BJ (cell line): ENCODE measurements at places on chromosomes 13 and 19.

GRCh38 chr19:45423589-45424190, at the start of gene ERCC1:
Gene ERCC1, minus strand, starts transcription at chr19:45423917. Its CDS starts 543 bp downstream, at chr19:45423374.
- no peak for DNase-seq

- DNase-seq = no peak
Measured at GRCh38 chr13:29753618-29754472, 96.6 kb downstream of the UBL3 start.

- DNase-seq = no peak
Measured at GRCh38 chr19:16325641-16326400, 1.2 kb downstream of the KLF2 start.

DNA sequence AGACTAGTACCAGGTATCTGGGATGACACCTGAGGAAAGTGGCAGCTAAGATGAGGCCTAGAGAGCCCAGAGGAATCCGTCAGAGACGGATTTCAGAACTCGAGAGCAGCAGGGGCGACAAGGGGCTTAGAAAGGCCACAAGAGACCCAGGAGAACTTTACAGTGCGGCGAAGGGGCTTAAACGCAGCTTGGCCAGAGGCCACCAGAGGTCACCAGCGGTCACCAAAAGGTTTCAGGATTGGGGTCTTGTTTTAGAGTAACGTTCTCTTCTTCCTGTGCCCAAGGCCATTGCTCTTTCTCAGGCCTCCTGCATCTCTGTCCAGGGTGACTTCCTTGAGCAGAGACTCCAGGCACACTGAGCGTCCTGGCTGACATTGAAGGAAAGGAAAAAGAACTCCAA, 2.2 kb downstream of the ZSCAN22 start:
- DNase-seq = no peak

DNA sequence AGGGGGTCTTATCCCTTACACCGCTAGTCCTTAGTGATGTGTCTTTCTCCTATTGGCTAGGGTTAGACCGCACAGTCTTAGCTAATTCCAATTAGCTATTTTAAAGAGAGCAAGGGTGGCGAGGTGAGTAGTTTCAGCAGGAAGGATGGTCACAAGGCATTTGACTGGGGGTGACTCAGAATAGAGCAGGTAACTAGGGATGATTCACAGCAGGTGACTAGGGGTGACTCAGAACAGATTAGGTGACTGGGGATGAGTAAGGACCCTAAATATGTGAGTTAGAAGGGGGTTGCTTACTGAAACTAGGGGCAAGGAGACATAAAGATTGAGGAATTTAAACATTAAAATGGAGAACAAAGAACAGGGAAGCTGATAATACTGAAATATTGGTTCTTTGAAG, 64.3 kb downstream of the ZNF66 start:
- no peak for DNase-seq

- DNase-seq = no peak
Measured at GRCh38 chr13:39433651-39434050, 169.3 kb downstream of the LHFPL6 start.

- no peak for DNase-seq
Measured at GRCh38 chr13:85537601-85538000, 261.6 kb downstream of the SLITRK6 start.

- no peak for DNase-seq
Measured at GRCh38 chr19:17753976-17754375, 2.7 kb downstream of the FCHO1 start.

- DNase-seq = no peak
Measured at GRCh38 chr19:18419195-18419698, at the start of gene SSBP4. Gene SSBP4, plus strand, starts transcription at chr19:18419398. Its CDS starts 251 bp downstream, at chr19:18419649.

DNA sequence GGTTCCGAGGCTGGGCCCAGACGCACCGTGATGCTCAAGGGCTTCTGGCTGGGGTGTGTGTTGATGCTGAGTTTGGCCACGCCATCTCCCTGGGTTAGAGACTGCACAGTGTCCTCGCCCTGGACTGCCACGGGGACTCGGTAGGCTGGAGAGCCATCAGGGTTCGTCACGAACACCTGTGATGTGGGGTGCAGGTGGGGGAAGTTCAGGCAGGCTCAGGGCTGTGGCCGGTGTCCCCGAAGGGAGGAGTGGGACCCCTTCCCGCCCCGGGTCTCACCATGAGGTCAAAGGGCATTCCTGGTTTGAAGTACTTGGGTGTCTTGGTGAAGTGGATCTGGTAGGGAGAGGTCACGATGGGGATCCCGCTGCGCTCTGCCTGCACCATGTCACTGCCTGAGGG, 8.2 kb downstream of the C3 start:
- DNase-seq = no peak

DNA sequence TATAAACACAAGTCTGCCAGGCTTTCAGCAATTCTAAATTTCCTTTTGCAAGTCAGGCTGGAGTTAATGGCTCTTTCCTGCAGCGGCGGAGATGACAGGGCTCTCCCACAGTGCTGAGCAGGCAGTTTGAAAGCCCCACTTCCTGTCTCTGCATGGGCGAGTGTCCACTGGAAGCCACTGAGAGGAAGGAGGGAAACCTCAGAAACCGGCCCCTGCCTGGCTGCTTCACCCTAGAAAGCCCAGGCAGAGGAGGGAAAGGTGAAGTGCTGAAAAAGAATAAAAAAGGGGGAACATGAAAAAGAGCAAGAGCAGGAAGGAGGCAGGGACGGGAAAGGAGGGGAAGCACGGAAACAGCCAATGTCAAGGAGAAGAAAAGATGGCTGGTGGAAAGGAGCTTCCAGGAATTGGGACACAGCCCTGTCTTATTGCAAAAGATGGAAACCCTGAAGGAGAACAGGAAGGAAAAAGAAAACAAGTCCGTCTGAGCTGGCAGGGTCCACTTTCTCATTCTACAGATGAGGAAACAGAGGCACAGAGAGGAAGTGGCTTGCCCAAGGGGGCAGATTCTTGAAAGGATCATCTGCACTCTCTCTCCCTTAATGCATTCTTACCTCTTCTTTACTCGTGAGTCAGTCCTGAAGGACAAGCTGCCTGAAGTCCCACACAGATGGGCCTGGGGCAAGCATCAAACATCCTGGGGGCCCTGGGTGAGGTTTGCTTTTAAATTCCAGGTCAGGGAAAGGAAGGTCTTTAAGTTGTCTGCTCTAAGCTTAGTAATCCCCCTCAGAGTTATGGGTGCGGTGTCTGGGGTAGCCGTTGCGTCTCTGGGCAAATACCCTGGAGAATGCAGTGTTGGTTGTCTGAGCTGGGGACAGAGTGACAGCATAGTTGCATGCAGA, 38.8 kb upstream of the ALOX5AP start:
- no peak for DNase-seq

DNA sequence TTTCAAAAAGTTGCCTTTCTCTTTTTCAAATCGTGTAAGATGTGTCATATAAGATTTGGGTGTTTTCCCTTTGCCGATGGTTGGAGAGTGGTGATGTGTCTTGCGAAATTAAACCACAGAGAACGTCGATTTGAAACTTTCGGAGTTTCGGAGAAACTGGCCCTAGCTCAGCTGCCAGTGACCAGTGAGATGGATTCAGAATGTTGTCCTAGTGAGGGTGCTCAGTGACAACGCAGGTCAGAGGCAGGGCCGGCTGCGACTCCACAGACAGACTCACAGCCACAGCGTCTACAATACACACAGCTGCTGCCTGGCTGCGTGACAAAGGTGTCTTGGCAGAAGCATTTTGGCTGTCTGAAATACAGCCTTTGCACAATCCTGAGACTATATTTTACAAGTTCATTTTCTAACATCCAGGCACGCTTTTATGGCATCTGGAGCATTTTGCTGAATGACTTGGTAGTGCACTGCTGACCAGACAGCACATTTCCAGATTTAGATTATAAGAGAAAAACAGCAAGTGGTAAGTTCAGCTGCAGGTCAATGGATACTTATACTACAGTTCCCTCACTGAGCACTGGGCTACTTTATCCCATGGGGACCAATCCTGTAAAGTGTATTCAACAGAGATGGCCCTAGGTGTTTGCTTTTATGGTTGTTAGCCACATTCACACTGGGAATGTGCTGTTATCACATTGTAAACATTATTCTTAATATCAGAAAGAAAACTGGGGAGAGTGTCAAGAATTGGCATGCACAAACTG, 207.5 kb downstream of the KCNRG start:
- DNase-seq = peak; percentile 91

GRCh38 chr13:27569405-27569804, 50.9 kb downstream of the LNX2 start:
- DNase-seq = no peak

DNA sequence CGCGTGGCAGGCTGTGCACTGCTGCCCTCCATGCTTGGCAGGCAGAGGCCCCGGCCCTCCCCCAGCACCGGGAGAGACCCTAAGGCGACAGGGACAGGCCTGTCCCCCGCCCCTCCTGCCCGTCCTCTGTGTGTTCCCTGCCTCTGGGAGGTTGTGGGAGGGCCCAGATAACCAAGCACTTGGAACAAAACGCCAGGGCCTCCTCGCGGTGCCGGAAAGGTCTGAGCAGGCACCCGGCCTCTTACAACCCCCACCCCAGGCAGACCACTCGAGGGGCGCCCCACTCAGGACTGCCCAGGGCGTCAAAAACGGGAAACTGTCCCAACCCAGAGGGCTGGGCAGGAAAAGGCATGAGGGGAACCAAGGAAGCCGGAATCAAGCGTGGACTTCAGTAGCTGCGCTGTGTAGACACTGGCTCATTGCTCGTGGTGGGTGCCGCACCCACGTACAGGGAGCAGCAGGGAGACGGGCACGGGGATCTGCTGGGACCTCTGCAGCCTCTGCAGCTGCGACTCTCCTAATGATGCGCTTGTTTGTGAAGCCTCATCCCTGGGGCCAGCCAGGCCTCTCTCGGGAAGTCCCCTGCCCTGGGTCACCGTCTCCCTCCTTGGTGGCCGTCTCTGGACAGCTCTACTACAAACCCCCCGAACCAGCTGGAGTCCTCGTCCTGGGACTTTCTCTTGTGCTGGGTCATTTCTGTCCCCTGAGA, 20.0 kb downstream of the GNA11 start:
- DNase-seq = no peak

GRCh38 chr13:28313579-28313978, 175.2 kb downstream of the PAN3 start:
- DNase-seq = no peak

DNA sequence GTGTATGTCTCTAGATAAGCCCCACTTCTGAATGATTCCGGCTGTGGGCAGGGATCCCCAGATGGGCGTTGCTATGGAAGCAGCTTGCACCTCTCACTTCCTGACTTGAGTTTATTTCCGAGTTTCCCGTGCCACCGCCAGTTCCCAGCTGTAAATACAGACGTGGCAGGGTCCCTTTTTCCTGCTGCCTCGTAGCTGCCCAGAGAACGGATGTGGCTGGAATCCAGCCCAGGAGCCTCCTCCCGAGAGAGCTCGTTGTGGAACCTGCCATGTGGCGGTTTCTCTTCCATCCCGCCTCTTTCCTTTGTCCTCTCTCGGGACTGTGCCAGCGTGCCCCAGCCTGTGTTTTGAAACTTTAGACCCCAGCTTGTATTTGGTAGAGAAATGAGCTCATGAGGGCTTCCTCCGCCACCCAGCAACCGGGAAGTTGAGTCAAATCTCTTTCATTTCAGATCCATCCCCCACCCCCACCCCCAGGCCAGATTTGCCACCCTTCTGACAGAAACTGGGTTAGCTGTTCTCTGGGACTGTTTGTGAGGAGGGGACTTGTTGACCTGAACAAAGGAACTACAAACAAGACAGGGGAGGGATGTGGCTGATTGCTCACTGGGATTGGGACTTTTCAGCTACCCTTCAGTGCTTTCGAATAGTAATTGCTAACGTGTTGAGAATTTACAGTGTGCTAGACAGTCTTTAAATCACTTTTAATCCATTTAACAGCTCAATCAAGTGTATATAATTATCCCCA, 96.6 kb downstream of the SIPA1L3 start:
- DNase-seq = no peak

GRCh38 chr19:19109601-19110000, 28.7 kb downstream of the TMEM161A start:
- no peak for DNase-seq

- DNase-seq = no peak
Measured at GRCh38 chr19:43504426-43505185, at the start of gene PHLDB3. Gene PHLDB3, minus strand, starts transcription at chr19:43504746. Its CDS starts 628 bp downstream, at chr19:43504118.

- no peak for DNase-seq
Measured at GRCh38 chr13:51501592-51502152, 48.8 kb upstream of the INTS6 start.

- no peak for DNase-seq
Measured at GRCh38 chr19:29590278-29590677, 15.8 kb upstream of the POP4 start.

DNA sequence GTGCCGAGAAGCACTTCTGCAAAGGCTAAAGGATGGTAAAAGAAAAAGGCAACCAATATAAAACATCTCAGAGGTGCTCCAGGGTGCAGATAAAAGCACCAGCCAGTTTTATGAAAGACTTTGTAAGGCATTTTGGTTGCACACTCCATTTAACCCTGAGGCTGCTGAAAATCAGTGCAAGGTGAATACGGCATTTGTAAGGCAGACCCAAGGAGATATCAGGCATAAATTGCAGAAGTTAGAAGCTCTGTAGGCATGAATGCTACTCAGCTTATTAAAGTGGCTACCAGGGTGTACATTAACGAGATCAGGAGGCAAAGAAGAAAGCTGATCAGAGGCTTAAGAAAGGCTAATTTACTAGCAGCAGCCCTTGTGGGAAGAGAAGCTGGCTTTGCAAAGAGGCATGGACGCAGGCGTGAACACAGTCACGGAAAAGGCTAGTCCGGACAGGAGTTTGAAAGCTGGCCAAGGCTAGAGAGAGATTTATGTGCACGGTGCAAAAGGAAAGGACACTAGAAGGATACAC, 99.6 kb downstream of the ZNF429 start:
- DNase-seq = no peak

GRCh38 chr13:31431722-31432137, 232.0 kb downstream of the B3GLCT start:
- DNase-seq = no peak

GRCh38 chr19:6416658-6417405, 7.8 kb downstream of the KHSRP start:
- no peak for DNase-seq

GRCh38 chr13:95833719-95834118, 156.8 kb downstream of the DNAJC3 start:
- DNase-seq = no peak

DNA sequence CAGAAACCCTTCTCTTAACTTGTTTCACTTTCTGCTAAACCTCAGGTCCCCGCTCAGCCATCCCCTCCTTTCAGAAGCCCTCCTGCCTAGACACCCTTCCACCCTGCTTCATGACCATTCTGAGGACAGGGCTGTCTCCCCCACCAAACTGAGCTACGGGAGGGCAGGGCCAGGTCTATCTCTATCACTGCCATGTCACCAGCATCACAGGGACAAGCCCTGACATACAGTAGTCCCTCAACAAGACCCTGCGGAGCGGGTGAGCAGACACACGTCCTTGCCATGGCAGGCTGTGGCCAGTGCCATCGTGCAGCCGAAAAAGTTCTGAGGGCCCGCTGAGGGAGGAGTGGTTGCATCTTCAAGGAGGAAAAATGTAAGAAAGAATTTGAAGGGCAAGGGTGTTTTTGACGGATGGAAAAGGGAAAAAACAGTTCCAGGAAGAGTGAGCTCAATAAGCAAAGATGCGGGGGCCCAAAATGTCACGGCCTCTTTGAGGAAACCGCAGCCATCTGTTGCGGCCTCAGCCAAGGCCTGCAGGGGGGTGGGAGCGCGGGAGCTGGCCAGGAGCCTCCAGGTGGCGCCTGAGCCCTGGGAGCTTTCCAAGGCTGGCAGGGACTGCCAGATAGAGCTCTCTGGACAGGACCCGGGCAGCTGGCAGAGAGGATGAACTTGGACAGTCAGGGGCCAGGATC, 8.1 kb downstream of the PTGIR start:
- DNase-seq = no peak

- DNase-seq = peak; percentile 37
Measured at GRCh38 chr13:75495938-75496337, 14.0 kb upstream of the TBC1D4 start.
